Ecto neural progenitor cell (in vitro differentiated cells): ENCODE measurements at places on chromosomes 11 and 22.

GRCh38 chr11:63762654-63763495, 5.7 kb downstream of the ZFTA start:
- DNase-seq = peak; percentile 74

GRCh38 chr11:47887910-47888569, 39.9 kb upstream of the NUP160 start:
- no peak for DNase-seq

DNA sequence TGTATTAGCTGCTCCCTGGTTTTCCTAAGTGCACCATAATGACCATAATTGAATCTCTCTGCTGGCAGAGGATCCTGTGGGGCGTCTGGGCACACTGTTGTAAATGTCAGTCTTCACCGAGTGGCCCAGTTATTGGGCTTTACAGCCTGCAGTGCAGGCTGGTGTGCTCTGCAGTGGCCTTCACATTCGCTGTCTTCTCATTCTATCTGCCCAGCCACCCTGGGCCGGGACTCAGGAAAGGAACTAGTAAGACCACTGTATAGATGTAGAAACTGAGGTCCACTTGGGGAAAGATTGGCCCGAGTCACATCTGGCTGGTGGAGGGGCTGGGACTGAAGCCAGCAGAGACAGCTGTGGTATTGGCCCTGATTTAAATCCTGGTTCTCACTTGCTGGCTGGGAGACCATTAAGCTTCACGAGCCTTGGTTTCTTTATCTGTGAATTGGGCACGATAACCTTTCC, 49.3 kb downstream of the TSPAN18 start:
- DNase-seq = no peak

- no peak for DNase-seq
Observed at GRCh38 chr11:17400048-17400775, 11.8 kb upstream of the KCNJ11 start.

- peak; percentile 84 for DNase-seq
Observed at GRCh38 chr22:37681556-37682049, 4.5 kb upstream of the NOL12 start.

DNA sequence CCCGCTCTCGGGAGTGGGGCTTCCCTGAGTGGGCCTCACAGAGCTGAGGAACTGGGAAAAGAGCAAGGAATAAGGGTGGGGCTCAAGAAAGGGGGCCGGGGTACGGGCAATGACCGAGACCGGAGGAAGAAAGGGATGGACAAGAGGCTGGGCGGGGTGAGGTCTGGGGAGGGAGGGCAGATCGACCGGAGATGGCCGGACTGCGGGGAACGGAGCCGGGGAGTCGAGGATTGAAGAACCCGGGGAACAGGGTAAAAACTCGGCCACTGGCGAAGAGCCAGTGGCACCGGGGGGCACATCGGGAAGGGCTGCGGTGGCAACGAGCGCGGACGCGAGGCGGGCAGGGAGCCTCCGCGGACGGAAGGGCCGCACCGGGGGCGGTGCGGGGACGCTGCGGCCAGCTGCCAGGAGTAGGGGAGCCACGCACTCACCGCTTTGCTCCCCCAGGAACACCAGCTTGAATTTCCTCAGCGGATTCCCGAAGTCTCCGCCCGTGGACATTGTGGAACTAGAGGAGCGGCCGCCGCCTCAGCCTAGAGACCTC, 667 bp downstream of the RAB6A start:
- peak; percentile 61 for DNase-seq

DNA sequence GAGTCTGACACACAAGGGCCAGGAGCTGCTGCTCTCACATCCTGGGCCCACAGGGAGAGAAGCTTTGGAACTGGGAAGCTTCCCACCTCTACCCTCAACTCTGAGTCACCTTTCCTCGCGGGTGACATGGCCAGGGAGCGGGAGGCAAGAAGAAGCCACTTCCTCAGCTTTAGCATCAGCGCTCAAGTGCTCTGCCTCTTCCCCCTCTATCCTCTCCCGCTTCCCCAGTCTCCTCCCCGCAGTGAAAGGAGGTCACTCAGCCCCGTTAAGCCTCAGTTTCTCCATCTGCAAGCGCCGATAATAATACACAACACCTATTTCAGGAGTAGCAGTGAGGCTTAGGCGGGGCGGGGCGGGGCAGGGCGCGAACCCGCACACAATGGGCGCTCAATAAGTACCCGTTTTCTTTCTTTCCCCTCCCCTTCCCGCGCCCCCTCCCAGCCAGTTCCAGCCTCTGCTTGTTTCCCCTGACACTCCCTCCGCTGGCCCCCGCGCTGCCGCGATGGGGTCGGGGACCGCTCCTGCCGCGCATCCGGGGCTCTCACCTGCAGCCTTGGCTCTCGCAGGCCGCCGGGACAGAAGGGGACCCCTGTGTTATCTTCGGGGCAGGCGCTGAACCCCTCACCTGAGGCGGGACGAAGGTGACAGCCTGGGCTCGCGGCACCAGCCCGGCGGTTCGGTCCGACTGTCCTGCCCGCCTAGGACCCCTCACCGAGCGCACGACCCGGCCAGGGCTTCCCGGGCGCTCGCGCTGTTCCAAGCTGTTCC, 892 bp downstream of the GDPD5 start:
- DNase-seq = peak; percentile 76

- no peak for DNase-seq
Observed at GRCh38 chr22:50713008-50713385, 25.0 kb upstream of the ACR start.

DNA sequence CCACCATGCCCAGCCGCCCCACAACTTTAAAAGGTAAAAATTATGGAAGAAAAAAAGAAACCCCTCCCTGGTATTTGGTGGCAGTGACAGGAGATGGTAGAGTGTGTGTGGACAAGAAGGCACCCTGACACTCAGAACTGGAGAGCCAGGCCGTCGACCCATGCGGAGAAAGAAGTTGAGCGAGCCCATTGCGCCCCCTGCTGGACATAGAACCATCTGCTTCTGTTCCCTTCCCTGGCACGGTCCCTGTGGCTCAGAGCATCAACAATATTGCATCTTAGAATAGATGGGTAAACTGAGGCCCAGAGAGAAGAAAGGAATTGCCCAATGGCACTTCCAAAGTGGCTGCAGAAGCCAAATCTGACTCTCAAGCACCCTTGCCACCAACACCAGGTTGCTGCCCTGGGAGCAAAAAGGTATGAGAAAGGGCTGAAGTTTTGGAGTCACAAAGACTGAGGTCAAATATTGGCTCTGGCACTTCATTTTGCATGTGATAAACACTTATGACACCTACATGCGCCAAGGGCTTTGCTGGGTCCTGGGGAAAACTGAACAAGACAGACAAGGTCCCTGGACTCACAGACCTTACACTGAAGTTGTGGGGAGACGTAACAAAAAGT, 8.6 kb downstream of the MRPL11 start:
- peak; percentile 83 for DNase-seq

DNA sequence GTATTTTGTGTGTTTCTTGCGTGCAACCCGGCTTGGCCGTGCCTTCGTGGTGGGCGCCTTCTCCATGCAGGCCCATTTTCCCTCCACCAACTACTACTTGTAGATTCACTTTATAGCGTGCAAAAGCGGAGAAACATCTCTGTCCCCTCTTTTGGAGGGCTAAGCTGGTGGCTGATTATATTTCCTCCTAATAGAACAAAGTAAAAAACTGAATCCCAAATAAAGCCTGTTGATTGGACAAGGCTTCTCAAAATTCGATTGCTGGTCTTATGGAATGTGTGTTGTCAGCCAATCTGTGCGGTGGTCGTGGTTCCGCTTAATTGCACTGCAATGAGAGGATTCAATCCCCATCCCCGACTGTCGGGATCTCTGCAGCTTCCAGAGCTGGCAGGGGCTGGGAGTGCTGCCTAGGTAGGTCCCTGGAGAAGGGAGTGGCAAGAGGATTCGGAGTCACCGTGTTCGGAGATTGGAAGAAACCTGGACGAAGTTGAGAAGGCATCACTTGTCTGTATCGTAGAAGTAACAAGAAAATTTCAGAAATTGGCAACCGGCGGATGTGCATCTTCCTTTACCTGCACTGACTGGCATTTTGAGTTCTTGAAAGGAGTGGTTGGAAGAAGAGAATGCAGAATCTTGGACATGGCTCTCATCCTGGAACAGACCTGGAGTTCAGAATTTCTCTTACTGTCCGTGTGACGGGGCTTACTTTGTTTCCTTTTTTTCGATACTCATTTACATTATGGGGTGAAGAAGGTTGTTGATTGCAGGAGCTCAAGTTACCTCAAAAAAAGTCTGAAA, 1.1 kb downstream of the HMGXB4 start:
- DNase-seq = peak; percentile 77
